D721Med (cell line): ENCODE measurements at places on chromosomes 1 and 21.

DNA sequence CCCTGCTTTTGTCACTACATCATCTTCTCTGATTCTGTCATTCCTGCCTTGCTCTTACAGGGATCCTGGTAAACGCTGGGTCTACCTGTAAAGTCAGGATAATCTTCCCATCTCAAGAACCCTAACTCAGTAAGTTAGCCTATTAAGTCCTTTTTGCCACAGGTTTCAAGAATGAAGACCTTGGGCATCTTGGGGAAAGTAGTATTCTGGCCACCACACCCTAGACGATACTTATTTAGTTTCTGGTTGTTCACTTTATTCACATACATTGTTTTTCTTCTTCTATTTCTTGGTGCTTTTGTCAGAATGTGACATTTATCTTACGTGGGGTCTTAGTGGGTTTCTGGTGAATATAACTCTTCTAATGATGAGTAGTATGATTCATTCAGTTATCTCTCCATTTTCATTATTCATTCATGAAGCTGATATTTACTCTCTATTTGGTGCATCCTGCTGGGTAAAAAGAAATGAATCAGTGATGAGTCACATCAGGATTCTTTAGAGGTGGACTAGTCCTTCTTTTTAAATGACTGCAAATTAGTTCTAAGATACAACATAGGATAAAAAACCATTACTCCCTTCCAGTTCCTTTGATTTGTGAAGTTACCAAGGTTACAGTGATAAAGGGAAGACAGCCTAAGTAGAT, 514.4 kb upstream of the B3GALT2 start:
- DNase-seq, result no peak

- DNase-seq, result no peak
Observed at GRCh38 chr1:205942631-205943159, 561 bp downstream of the SLC26A9 start.

- DNase-seq, result no peak
Observed at GRCh38 chr1:85585799-85586198, 5.2 kb downstream of the CCN1 start.

DNA sequence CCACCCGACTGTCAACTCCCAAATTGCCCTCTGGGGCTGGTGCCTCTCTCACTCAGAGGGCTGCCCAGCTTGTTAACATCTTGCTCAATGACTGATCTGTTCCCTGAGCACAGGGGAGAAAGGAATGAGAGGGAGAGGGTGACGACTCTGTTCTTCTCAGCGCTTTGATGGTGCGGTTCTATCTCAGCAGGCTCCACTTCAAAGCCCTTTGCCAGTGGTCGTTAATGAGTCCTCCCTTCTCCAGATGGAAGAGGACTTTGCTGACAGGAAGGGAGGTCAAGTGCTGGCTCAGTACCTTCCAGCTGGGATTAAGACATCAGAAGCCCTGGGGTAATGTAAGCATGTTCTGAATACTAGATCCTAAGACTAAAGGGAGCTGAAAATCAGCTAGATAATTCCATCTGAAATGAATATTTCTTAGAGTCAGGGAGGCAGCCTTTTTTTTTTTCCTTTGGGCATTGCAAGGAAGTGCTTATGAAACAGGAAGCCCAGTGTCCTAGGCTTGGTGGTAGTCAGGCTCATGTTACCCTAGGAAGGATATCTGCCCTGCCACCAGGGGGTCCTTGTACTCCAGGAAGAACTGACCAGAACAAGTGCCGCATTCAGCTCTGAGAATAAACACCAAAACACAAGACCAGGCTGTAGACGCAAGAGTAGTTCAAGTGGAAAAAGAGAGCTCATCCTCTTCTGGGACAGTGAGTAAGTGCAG, 4.7 kb downstream of the FMOD start:
- DNase-seq, result no peak

DNA sequence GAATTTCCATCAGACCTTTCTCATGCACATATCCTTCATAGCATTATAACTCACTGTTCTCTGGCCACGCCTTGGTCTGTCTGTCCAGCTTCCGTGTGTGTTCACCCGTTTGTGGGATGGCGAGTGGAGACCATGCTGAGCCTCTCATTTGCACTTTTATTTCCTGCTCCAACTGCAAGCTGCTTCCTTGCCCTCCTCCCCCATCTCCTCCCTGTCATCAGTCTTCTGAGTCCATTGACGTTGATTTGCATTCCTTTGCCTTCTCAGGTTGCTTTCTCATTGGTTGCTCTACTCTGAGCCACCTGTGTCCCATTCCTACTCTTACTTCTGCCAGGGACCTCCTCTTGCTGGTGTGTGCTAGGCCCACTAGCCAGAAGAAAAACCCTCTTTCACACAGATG, 146.4 kb downstream of the NOS1AP start:
- no peak for DNase-seq

GRCh38 chr1:97174039-97174704, 452.6 kb downstream of the PTBP2 start:
- no peak for DNase-seq

GRCh38 chr1:234778221-234779159, 168.5 kb upstream of the IRF2BP2 start:
- DNase-seq, result no peak

- DNase-seq, result no peak
Observed at GRCh38 chr21:14116080-14116481, 94.7 kb downstream of the LIPI start.

- no peak for DNase-seq
Observed at GRCh38 chr1:109621379-109622136, 1.9 kb downstream of the AMPD2 start.

- DNase-seq, result no peak
Observed at GRCh38 chr1:181483285-181484195, at the start of gene CACNA1E. Gene CACNA1E, plus strand, starts transcription at chr1:181483517. Its CDS starts 228 bp downstream, at chr1:181483745.

GRCh38 chr1:15734901-15735300, 1.2 kb upstream of the SLC25A34 start:
- no peak for DNase-seq

GRCh38 chr1:231896806-231897205, 270.2 kb downstream of the DISC1 start:
- DNase-seq, result no peak

- peak; percentile 74 for DNase-seq
Observed at GRCh38 chr1:54273092-54273794, 73.3 kb downstream of the MRPL37 start.

- no peak for DNase-seq
Observed at GRCh38 chr1:224251741-224252146, 68.7 kb downstream of the DEGS1 start.

DNA sequence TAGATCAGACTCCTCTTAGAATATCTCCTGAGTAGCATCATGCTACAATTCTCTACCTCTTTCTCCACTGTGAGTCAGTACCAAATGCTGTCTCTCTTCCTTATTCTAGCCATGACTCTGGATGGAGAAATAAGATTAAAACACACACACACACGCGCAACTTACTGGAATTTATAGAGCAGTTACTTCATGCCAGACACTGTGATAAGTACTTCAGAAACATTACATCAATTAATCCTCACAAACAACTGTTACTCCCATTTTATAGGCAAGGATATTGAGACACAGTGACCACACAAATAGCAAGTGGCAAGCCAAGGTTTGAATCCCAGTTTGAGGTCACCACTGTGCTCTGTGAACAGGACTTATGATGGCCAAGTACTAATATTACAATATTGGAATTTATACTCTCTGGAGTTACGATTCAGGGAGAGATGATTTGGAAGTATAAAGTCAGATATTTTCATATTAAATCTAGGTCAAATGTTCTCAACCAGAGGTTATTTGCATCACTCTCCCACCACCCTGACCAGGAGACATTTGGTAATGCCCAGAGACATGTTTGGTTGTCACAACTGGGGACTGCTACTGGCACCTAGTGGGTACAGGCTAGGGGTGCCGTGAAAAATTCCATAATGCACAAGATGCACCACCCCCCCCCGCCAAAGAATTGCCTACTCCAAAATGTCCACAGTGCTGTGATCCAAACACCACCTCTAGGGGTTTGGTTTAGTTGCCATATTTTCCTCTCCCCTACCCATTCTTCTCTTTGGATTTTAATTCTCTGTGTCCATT, 221.6 kb downstream of the LTN1 start:
- no peak for DNase-seq

GRCh38 chr1:240423246-240423924, 188.6 kb downstream of the GREM2 start:
- no peak for DNase-seq

- DNase-seq, result no peak
Observed at GRCh38 chr1:246642719-246643118, 76.5 kb downstream of the CNST start.

GRCh38 chr1:47870946-47871676, 126.1 kb downstream of the TRABD2B start:
- DNase-seq, result no peak

- DNase-seq, result no peak
Observed at GRCh38 chr1:237139732-237140131, 97.7 kb downstream of the RYR2 start.
